MCF 10A (cell line): ENCODE measurements at places on chromosomes 4 and X. TPM values are rescaled to one million over a fixed set of nuclear protein-coding genes. Genes with fewer than 3 reads are reported as not detected.

GRCh38 chr4:185683896-185684295 is 128.1 kb downstream of the SORBS2 start:
- H3K4me1 ChIP-seq: peaks cover 7% of the 10 kb centered on the region
- no peak overlapping the region for H3K4me3 ChIP-seq
- no peak overlapping the region for H3K27ac ChIP-seq
- no peak for DNase-seq

- H3K27me3 ChIP-seq: no peaks in the 10 kb centered on the region
- H3K36me3 ChIP-seq: no peaks in the 10 kb centered on the region
- no peak overlapping the region for H3K4me3 ChIP-seq
- H3K27ac ChIP-seq: no peak overlapping the region
- H3K4me1 ChIP-seq: no peaks in the 10 kb centered on the region
These were observed 19.4 kb upstream of the AGA start for GRCh38 chr4:177461606-177462005.

DNA sequence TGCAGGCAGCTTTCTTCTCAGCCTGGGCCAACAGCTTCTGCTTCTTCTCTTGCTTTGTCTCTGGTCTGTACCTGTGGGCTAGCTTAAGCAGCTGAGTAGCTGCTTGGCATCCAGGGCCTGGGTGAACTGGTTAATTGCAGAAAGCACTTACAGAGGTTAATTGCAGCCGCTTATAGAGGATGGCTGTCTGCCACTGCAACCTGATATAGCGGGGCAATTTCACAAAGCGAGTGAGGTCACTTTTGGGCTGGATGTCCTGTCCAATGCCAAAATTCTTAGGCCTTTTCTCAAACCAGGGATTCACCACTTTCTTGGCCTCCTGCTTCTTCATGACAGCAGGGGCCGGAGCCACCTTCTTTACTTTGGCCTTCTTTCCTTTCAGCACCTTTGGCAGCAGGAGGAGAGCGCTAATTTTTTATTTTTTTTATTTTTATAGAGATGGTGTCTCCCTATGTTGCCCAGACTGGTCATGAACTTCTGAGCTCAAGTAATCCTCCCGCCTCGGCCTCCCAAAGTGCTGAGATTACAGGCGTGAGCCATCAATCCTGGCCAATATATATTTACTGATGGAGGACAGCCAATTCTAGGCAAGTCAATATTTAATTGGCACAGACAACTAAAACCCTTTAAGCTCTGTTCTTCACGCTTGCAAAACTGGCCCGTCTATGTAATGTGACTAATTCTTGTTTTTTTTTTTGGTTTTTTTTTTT is 61.0 kb downstream of the ENOPH1 start:
- no peaks in the 10 kb centered on the region for H3K4me1 ChIP-seq
- H3K27ac ChIP-seq: no peak overlapping the region
- H3K4me3 ChIP-seq: no peak overlapping the region

DNA sequence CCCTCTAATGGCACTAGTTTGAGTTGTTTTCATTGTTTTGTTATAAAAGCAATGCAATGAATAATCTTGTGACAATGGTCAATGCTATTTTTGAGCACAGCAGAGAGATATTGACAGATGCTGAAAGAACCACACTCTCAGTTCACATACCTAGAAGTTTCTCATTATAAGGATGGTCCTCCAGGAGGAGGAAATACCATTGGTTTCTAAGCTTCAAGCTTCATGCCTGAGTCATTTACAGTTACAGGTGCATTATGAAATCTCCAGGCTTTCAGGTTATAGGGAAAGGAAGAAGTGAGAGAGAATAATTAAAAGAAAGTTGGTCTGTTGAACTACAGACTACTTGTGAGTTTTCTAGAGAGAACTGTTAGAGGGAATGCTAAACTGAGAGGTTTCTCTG is 75.3 kb downstream of the PWWP3B start:
- H3K4me3 ChIP-seq: no peak overlapping the region
- no peaks in the 10 kb centered on the region for H3K4me1 ChIP-seq
- no peak for DNase-seq

GRCh38 chrX:108001218-108001814 is 19.1 kb upstream of the TEX13B start:
- H3K4me1 ChIP-seq: peaks cover 7% of the 10 kb centered on the region
- H3K4me3 ChIP-seq: no peak overlapping the region
- peaks cover 6% of the 10 kb centered on the region for H3K36me3 ChIP-seq
- DNase-seq: peak; percentile 56
- H3K27me3 ChIP-seq: peaks cover 23% of the 10 kb centered on the region
- H3K27ac ChIP-seq: no peak overlapping the region

GRCh38 chr4:85823295-85823694 is 348.3 kb downstream of the ARHGAP24 start:
- H3K4me3 ChIP-seq: no peak overlapping the region
- H3K27ac ChIP-seq: peak overlapping the region; percentile 74
- H3K36me3 ChIP-seq: no peaks in the 10 kb centered on the region
- no peaks in the 10 kb centered on the region for H3K27me3 ChIP-seq

DNA sequence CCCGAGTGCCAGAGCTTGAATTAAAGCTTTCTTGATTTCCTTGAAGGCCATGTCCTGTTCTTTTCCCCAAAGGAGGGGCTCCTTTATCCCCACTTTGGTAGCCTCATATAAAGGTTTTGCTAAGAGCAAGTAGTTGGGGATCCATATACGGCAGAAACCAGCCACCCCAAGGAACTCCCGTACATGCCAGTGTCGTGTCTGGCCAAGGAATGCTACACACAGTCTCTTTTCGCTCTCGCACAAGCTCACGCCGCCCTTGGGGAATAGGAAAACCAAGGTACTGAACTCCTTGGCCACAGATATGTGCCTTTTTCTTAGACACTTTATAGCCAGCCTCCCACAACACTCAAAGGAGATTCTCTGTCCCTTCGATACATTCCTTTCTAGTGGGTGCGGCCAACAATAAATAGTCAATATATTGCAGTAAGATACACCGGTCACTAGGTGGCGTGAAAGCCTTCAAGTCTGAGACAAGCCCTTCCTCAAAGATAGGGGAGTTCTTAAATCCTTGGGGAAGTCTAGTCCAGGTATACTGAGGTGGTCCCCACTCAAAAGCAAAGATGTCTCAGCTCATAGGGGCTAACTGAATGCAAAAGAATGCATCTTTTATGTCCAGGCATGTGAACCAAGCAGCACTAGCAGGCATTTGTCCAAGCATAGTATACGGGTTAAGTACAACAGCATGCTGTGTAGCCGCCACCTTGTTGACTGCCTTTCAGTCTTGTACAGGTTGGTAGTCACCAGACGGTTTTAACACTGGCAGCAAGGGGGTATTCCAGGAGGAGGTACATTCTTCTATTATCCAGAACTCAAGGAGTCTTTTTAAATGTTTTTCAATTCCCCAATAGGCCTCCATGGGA is 57.8 kb upstream of the XAGE1B start:
- no peaks in the 10 kb centered on the region for H3K36me3 ChIP-seq
- peaks cover 90% of the 10 kb centered on the region for H3K27me3 ChIP-seq
- DNase-seq: peak; percentile 72
- H3K4me3 ChIP-seq: no peak overlapping the region
- no peak overlapping the region for H3K27ac ChIP-seq

- H3K36me3 ChIP-seq: no peaks in the 10 kb centered on the region
- peak overlapping the region; percentile 30 for H3K27ac ChIP-seq
- no peaks in the 10 kb centered on the region for H3K27me3 ChIP-seq
- H3K4me1 ChIP-seq: no peaks in the 10 kb centered on the region
- no peak for DNase-seq
These were observed 76.5 kb upstream of the PLAC8 start for GRCh38 chr4:83191026-83191425.

- no peak for DNase-seq
These were observed 61.5 kb downstream of the CCNI start for GRCh38 chr4:77014256-77014655.

DNA sequence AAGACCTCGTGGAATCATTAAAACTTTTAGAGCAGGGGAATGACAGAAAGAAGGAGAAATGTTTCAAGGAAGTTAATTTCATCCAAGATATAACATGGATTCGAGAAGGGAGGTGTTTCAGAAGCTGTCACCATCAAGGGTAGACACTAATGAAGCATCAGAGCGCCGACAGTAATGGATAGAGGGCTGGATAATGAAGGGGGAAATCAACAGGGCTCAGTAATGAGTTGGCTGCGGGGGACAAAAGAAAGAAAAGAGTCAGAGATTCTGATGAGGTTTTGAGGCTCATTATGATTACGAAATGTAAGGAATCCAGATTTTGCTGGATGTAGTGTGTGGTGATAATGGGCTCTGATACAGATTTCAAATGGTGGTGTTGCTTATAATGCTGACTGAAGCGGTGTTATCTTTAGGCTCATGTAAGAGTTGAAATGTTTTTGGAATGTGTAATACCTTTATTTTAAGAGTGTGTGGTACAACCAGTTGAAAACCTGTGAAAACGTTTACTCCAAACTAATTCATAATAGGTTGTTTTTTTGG is 39.3 kb upstream of the TENM3 start:
- no peak for DNase-seq
- H3K36me3 ChIP-seq: peaks cover 4% of the 10 kb centered on the region
- no peak overlapping the region for H3K4me3 ChIP-seq
- peaks cover 21% of the 10 kb centered on the region for H3K4me1 ChIP-seq
- H3K27ac ChIP-seq: no peak overlapping the region

DNA sequence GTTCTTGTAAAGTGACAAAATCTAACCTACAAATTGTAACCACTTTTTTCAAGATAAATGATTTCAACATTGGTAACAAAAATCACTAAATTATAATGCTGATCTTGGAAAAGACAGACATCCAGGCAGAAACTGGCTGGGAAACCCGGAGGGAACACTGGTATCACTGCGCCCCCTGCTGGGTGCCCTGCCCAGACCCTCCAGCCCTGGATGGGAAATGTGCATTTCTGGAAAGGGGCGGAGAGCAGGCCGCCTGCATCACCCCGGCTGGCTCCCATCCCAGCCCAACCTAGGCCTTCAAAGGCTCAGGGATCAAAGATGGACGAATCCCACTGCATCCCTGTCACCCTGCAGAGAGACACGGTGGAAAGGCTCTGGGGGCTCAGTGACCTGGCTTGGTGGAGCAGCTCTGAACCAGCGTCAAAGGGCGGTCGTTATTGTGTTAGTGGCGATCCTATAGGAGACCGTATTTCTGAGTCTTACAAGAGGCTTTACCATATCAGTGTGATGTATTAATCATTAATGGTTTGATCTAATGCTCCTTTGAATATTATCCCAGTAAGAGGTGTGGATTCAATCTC is 37.3 kb downstream of the ACOX3 start:
- no peak overlapping the region for H3K4me3 ChIP-seq
- H3K27me3 ChIP-seq: no peaks in the 10 kb centered on the region
- peaks cover 28% of the 10 kb centered on the region for H3K36me3 ChIP-seq
- DNase-seq: peak; percentile 83

GRCh38 chr4:144649646-144650045 is 3.7 kb downstream of the HHIP start:
- H3K4me3 ChIP-seq: no peak overlapping the region
- peaks cover 14% of the 10 kb centered on the region for H3K27me3 ChIP-seq

GRCh38 chr4:113350576-113350975 is 301.1 kb downstream of the ANK2 start:
- peaks cover 5% of the 10 kb centered on the region for H3K36me3 ChIP-seq
- H3K4me3 ChIP-seq: no peak overlapping the region
- no peaks in the 10 kb centered on the region for H3K27me3 ChIP-seq
- no peak for DNase-seq

DNA sequence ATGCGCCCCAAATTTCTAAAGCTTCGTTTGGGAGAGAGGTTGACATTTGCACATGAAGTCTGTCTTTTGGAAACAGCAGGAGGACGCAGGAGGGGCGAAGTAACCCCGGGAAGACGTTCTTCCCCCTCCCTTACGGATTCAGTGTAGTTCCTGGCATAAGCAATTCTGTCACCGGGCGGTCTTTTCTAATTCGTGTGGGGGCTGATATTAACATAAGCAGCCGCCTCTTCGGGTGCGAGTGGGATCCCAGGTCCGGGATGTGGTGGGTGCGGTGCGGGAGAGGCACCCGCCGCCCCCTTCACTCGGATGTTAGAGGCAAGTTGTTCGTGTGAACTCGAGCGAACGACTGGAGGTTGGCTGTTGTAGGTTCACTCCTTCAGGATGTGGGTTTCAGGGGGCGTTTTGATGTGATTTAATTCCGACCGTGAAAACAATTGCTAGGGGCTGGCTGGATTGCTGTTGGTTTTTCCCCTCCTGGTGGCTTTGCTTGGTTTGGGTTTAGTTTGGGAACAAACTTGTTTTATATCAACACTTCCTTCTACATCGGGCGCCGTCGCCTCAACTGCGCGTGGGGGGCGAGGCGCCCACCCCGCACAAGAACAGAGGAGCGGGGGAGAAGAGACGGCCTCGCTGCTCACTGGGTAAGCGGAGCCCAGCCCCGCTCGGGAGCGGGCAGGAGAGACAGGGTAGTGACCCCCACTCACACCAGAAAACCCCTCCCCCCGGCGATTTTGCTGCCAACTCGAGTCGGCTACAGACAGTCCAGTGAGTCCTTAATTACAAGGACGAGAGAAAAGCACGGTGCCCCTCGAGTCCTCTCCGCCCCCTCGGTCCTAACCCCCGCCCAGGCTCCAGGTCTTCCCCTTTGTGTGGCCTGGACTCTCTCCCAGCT is 2.9 kb upstream of the LEF1 start:
- peaks cover 39% of the 10 kb centered on the region for H3K27me3 ChIP-seq
- H3K36me3 ChIP-seq: no peaks in the 10 kb centered on the region
- H3K27ac ChIP-seq: no peak overlapping the region
- no peak for DNase-seq

DNA sequence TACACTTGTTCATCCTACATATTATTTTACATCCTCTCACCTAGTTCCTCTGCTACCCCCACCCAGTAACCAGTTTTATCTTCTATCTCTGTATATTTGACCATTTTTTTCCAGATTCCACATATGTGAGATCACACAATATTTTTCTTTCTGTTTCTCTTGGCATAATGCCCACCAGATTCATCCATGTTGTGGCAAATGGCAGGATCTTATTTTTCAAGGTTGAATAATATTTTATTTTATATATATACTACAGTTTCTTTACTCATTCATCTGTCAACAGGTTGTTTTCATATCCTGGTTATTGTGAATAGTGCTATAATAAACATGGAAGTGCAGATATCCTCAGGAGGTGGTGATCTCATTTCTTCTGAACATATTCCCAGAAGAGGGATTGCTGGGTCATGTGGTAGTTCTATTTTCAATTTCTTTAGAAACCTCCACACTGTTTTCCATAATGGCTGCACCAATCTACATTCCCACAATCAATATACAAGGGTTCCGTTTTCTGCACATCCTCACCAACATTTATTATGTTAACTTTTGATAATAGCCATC is 48.2 kb downstream of the THAP9 start:
- no peaks in the 10 kb centered on the region for H3K27me3 ChIP-seq
- peaks cover 10% of the 10 kb centered on the region for H3K4me1 ChIP-seq
- H3K27ac ChIP-seq: peak overlapping the region; percentile 39

- no peaks in the 10 kb centered on the region for H3K27me3 ChIP-seq
- peaks cover 12% of the 10 kb centered on the region for H3K4me1 ChIP-seq
- no peak for DNase-seq
- H3K27ac ChIP-seq: no peak overlapping the region
- no peaks in the 10 kb centered on the region for H3K36me3 ChIP-seq
These were observed 107.6 kb downstream of the USP46 start for GRCh38 chr4:52551487-52551886.

GRCh38 chrX:18548996-18549395 is 122.9 kb downstream of the RS1 start:
- no peaks in the 10 kb centered on the region for H3K36me3 ChIP-seq
- peak; percentile 8 for DNase-seq
- no peaks in the 10 kb centered on the region for H3K4me1 ChIP-seq
- H3K27me3 ChIP-seq: no peaks in the 10 kb centered on the region
- H3K27ac ChIP-seq: no peak overlapping the region
- H3K4me3 ChIP-seq: no peak overlapping the region

WDR13 gene
- total RNA-seq: 134 and 138 TPM in 2 replicates

PJA1 gene
- total RNA-seq: 12.6 and 14.1 TPM in 2 replicates

DCAF12L2 gene
- total RNA-seq: not detected in 2 replicates

SNCA gene
- total RNA-seq: 29.1 and 34.8 TPM in 2 replicates

CXCL11 gene
- total RNA-seq: not detected in 2 replicates

AREG gene
- 1,402 and 1,878 TPM in 2 replicates for total RNA-seq
